ENCODE measurements at places on chromosomes 1 and 21.

GRCh38 chr1:117928881-117929342, 509 bp downstream of the GDAP2 start:
- DNase-seq: peak; percentile 5

DNA sequence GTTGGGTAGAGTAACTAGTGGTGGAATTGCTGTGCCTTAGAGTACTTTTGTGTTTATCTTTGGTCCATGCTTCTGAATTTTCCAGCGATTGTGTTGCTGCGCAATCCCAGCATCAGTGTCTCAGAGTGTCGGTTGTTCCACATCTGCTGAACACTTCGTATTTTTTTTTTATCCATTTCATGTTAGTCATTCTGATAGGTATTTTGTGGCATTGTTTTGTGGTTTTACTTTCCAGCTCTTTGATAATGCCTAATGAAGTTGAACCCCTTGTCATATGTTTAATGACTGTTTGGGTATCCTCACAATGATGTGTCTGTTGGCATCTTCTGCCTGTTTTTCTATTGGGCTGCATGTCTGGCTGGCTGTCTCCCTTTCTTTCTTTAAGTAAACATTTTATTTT, 13.6 kb downstream of the TUFT1 start:
- no peak for DNase-seq

- DNase-seq: no peak
Measured at GRCh38 chr1:9835758-9836631, 12.2 kb upstream of the CLSTN1 start.

DNA sequence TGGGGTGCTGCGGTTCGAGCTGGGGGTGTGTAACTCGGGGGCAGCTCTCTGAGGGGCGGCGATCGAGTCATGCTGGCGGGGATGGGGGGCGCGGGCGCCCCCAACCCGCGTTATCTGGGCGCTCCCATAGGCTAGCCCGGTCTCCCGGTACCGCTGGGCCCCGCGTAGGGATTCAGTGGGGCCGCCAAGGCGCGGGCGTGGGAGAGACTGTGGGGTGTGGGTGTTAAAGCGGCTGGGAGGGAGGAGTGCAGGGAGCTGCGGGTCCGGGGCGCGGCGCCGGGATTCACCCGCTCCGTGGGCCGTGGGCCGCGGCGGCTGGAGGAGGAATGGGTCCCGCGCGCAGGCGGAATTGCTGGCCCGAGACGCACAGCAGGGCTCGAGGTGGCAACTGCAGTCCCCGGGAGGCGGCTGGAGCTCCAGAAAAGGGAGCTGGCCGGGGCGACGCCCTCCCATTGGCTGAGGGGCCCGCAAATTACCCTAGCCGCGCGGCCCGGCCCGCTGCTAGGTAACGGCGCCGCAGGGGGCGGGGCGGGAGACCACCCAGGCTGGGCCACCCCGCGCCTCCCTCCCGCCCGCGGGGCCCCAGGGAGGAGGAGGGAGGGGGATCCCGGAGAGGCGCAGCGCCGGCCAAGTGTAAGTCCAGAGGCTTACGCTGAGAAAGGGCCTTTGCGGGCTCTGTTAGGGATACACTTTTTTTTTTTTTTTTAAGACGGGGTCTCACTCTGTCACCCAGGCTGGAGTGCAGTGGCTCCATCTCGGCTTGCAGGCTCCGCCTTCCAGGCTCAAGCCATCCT, at the start of gene PTCH2:
PTCH2 (minus strand) TSS at position 392 of the 794 bp plus-strand sequence; CDS start at position 71, 321 bp downstream.
- no peak for DNase-seq

DNA sequence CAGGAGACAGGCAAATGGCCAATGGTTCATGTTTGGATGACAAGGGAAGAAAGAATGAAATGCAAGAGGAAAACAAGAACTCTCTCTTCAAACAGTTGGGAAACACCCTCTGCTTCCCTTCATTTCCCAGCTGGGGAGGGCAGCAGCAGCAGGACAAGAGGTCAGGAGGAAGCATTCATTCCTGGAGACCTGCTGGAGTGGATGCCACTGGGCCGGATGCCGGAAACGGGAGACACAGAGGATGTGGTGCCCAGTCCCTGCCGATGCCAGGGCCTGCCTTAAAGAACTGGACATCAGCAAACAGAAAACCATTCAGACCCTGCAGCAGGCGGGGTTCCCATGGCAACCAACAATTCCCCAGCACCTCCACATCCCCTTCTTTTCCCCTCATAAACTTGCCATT, 102.3 kb upstream of the ZNF648 start:
- no peak for DNase-seq

DNA sequence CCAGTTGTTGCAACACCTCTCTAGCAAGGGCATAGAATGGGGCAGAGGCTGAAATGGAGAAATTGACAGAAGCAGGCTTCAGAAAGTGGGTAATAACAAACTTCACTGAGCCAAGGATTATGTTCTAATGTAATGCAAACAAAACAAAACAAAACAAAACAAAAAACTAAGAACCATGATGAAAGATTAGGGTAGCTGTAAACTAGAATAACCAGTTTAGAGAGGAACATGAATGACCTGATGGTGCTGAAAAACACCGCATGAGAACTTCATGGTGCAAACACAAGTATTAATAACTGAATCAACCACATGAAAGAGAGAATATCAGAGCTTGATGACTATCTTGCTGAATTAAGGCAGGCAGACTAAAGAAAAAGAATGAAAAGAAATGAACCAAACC, 1707.7 kb downstream of the BRINP3 start:
- DNase-seq: no peak

GRCh38 chr1:165816826-165817497, 10.5 kb upstream of the UCK2 start:
- no peak for DNase-seq

- no peak for DNase-seq
Measured at GRCh38 chr1:53506355-53507050, 47.3 kb downstream of the DMRTB1 start.

DNA sequence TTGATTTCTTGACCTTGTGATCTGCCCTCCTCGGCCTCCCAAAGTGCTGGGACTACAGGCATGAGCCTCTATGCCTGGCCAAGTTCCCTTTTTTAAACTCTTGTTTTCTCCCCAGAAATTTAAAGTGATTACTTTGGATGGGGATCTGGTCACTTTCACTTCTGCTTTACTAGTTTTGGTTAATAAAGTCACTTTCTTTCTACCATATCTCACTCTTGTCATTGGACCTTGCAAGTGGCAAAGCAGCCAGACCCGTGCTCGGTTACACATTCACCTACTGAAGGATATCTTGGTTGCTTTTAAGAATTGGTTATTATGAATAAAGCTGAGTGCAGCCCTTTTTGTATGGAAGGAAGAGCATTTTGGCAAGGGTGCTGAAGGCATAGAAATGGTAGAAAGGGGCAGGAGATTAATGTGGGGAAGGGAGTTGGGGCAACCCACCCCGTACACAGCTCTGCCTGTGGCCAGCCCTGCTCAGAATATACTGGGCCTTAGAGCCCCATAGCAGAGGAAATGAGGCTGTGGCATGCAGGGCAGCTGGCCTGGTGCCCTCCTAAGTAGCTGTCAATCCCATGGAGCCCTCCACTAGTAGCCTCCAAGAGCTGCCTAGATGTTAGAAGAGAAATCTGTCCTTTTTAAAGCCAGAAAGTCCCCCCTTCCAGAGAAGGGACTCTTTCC, 40.7 kb downstream of the CD2 start:
- no peak for DNase-seq

DNA sequence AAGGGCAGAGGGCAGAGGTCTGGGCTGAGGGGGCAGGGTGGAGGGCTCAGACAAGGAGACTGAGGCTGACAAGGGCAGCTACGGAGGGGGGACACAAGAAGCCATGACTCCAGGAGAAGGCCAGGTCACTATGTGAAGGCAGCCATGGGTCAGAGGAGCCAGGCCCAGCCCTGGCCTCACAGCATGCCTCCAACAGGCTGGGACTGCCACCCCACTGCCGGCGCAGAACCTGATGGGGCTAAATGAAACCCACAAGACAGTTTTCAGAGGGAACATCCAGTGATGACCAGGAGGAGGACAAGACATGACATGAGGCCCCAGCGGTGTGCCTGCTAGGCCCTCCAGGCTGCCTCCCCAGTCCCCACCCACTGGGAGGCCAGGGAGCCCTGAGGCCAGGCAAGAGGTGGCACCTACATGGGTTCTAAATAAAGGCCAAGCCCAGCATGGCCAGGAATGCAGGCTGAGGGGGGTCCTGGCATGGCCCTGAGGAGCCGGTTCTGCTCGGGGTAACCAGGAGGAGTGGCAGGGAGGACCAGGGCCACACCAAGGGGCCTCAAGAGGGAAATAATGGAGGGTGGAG, 27.3 kb upstream of the LSS start:
- DNase-seq: no peak

- DNase-seq: no peak
Measured at GRCh38 chr1:153760440-153760839, 14.8 kb upstream of the SLC27A3 start.

GRCh38 chr1:217336724-217337123, 294.2 kb downstream of the GPATCH2 start:
- DNase-seq: no peak

DNA sequence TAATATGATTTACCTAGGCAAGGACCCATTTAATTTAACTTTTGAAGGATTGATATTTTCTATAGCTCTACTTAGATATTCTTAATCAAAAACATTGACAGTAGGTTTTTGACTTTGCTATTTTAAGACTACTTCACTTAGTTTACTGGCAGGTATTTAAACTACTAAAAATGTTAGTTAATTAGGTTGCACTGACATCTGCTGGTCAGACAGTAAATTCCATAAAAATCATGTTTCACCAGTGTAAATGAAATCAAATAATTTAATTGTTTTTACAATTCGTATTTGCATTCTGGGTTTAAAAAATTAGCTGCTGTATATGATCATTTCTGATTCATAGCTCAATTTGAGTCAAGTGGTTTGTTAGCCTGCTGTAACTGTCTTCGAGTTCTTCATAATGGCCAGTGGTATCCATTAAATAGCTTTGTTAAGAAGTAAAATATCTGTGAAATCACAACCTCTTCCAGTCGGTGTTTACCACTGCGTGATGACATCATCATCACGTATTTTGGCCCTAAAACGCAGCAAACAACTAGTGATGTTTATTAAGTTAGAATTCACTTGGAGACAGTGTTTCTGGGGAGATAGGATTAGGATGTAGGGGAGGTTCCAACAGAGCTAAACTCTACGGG, 26.2 kb downstream of the EXTL2 start:
- no peak for DNase-seq

DNA sequence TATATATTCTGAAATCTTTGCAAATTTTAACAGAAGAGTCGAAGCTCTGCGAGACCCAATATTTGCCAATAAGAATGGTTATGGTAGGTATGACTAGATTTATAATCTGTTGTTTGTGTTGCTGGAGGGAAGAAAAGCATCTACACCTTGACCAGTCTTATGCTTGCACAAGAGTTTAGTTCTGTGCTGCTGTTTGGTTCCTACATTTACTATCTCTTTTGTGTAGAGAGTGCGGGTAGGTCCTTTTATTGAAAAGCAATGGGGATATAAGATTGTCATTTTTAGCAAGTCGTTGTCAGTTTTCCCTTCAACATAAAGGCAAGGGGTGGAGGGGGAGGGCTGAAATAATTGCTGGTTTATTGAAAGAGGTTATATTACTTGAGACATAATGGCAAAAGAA, 396 bp downstream of the ELAVL4 start:
- DNase-seq: no peak

GRCh38 chr1:23791516-23792047, 637 bp downstream of the LYPLA2 start:
- DNase-seq: no peak

- no peak for DNase-seq
Measured at GRCh38 chr1:227732586-227733308, 2.4 kb downstream of the JMJD4 start.

DNA sequence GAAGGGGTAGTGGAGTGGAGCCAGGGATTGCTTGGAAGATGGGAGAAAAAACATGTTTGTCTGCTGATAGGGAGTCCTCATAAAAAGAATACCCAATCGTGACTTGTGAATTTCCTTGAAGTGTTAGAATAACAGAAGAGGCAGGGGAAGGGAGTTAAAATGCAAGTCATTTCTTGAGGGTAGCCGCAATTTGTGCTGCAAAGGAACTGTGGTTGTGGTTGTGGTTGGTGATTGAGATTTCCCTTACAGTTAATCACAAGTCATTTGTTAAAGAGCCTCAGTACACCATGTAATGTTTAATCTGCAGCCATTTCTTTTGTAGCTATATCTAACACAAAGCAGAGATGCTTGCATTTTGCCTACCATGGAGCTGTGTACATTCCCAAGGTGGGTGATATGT, 38.5 kb upstream of the EGLN1 start:
- DNase-seq: no peak

DNA sequence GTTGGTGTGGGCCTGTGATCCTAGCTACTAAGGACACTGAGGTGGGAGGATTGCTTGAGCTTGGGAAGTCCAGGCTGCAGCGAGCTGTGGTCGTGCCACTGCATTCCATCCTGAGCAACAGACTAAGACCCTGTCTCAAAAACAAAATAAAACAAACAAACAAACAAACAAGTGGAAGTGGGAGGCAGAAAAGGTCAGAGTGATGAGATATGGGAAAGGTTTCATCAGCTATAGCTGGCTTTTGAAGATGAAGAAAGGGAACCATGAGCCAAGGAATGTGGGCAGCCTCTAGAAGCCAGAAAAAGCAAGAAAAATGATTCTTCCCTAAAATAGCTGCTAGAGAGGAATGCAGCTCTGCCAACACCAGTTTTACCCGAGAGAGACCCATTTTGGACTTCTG, 10.6 kb upstream of the NUCKS1 start:
- no peak for DNase-seq

- DNase-seq: no peak
Measured at GRCh38 chr1:61865646-61866220, 123.5 kb downstream of the PATJ start.

- DNase-seq: no peak
Measured at GRCh38 chr21:15219894-15220293, 155.1 kb upstream of the NRIP1 start.

DNA sequence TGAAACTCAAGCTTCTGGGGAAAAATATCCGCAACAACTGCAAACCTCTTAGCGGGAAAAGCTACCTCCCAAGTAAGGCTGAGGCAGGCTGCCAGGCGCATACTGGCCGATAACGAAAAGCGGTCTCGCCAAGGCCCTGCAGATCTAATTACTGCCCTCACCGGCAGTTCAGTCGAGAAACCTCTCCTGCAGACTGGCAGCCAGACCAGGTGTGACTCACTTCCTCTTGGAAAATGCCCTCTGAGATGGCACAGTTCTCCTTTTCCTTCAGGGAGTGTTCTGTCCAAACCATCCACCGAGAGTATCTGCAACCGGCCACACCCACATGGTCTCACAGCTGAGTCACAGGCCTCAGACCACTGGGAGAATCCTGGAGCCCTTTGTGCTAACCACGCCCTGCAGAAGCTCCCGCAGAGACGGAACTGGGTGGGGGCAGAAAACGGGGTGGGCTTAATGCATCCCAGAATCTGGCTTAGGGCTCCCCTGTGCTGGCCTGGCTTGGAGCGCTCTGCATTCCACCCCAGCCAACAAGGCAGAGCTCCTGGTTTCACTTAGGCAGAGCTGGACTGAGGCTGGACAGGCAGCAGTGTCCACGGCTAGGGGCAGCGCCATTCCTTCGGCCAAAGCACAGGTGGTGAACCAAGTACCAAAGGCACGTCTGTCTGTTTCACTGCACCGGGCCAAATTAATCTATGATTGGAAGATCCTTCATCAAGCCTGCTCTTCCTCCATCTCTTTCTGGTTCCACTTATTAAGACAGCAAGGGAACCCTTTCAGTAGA, 1.2 kb downstream of the S100A10 start:
- DNase-seq: peak; percentile 82

GRCh38 chr1:204468206-204468605, 26.4 kb downstream of the PIK3C2B start:
- no peak for DNase-seq

- DNase-seq: no peak
Measured at GRCh38 chr21:27645285-27645684, 678.4 kb upstream of the ADAMTS5 start.

- DNase-seq: no peak
Measured at GRCh38 chr1:93980320-93981273, 71.4 kb upstream of the GCLM start.

All from BJ (cell line).